Activated T-helper 17 cell treated with anti-CD3 and anti-CD28 coated beads, Interleukin-2, amount 50 U/mL, for 72 hours (primary cell): ENCODE measurements at places on chromosomes 6 and 20.

- ATAC-seq, result no peak
Observed at GRCh38 chr6:158464483-158464882, 95.4 kb upstream of the TMEM181 start.

GRCh38 chr6:43838276-43839036 lies 68.4 kb downstream of the VEGFA start:
- ATAC-seq, result peak; percentile 39

GRCh38 chr6:12028213-12028612 lies 16.1 kb downstream of the HIVEP1 start:
- ATAC-seq, result no peak

- no peak for ATAC-seq
Observed at GRCh38 chr6:13380761-13381160, 52.4 kb upstream of the TBC1D7 start.

GRCh38 chr6:113644861-113645575 lies 212.1 kb upstream of the MARCKS start:
- peak; percentile 74 for ATAC-seq

DNA sequence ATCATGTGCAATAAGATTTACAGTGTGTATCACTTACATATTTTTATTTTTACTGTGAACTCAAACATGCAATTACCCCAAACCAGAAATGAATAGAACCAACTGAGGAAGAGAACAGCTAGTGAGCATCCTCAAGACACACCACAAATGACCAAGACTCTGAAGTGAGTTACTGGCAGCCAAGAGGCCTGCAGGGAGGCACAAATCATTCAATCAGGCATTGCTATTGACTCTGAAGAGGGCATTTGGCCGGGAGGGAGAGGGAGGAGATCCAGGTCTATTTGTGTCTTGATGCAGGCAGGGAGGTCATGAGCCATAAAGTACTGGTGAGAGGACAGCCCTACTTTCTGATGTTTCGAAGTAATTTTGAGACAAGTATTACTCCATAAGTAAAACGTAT lies 257.7 kb downstream of the BCKDHB start:
- ATAC-seq, result no peak

DNA sequence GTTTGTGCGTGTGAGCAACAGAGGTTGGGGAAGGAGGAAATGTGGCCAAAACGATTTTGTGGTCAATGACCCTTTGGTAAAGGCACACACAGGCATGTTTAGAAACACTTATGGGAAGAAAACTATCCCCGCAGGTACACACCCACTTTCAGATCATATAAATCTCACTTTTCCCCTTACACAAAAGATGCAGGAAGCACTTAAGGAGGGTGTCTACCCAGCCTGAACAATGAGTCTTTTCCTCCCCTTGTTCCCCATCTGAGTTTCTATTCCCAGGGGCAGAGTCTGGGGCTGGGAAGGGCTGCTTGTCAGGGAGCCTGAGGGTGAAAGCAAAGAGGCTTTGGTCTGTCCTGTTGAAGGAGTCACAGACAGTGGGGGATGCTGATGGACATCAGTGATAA lies 193.2 kb upstream of the SALL4 start:
- ATAC-seq, result no peak

DNA sequence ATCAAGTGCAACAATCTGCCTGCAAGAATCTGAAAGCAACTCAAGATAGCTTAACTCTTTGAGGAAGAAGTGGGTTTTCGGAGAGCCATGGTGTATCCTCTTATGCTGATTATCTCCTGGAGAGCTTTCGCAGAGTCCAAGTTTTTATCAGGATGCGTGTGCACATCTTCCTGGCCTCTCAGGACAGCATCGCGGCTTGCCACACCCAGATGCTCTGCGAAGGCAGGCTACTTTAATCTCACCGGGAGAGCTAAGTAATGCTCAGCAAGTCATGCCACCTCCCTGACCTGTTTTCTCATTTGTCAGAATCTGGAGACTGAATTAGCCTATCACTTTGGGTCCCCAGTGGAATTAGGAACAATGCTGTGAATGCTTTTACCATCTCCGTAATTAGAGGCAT lies 52.9 kb downstream of the TTI1 start:
- no peak for ATAC-seq

GRCh38 chr20:61576372-61576771 lies 324.3 kb downstream of the CDH4 start:
- no peak for ATAC-seq

- peak; percentile 68 for ATAC-seq
Observed at GRCh38 chr6:111990214-111990613, 63.7 kb upstream of the CCN6 start.

- no peak for ATAC-seq
Observed at GRCh38 chr6:4313044-4313686, 177.8 kb upstream of the ECI2 start.

DNA sequence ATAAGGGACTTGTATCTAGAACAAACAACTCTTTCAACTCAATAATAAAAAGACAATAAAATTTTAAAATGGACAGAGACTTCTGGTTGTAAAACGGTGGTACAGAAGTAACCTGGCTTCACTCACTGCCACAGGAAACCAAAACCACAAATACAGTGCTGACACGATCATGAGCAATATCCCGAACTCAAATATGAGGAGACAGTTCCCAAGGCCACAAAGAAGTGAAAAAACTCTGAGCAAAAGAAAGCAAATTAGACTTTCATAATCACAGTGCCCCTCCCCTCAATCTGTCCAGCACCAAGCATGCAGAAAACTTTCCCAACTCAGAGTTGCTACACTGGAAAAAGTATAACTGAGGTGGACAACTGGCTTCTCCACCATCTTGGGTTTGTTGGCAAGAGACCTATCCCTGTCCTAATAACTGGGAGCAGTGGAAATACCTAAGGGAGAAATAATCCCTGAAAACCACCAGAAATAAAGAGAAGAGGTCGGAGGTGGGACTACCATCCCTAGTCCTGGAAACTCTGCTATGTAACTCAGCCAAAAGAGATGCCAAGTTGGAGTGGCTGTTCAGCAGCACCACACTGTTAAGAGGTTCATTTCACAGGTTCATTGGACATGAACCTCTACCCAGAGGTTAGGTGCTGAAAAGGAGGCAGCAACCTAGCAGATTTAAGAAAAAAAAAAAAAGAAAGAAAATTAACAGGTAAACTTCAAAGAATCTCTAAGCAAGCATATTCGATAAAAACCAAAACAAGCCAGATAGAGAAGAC lies 55.5 kb downstream of the REV3L start:
- ATAC-seq, result peak; percentile 91

DNA sequence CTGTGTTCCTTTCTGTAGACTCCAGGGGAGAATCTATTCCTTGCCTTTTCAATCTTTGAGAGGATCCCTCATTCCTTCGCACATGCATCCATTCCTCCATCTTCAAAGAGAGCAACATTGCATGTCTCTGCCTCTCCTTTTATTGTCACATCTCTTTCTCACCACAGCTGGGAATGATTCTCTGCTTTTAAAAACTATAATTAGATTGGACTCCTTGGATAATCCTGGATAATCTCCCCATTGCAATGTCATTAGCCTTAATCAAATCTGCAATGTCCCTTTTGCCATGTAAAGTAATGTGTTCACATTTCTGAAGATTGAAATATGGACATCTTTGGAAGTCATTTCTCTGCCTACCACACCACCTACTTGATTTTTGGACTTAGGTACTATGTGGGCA lies 750.1 kb downstream of the COL12A1 start:
- no peak for ATAC-seq

- ATAC-seq, result no peak
Observed at GRCh38 chr6:112169541-112169940, 82.2 kb downstream of the FAM229B start.

DNA sequence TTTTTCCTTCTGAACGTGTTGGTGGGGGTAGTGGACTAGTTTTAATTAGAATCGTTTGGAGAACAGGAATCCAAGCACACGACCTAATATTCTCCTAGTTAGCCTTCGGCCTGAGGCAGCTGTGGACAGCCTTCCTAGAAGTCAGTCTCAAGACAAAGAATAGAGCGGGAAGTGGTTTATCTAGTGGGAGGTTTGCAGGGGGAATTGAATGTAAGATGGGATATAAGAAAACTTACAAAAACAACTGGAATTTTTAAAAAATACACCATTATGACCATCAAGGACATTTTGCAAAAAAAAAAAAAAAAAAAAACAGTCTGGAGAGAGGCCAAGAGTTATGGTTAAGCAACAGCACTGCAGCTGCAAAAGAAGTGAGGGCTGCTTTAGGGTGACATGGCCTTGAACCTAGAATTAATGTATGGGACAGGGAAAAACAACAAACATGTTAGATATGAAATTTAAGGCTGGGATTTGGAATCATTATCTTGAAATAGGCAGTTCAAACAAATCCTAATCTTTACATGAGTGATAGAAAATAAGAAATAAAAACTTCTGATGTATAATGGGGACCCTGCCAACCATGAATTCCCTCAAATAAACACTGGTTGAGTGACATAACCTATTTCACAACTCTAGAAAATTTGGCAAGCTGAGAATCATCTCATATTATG lies 40.2 kb downstream of the PLAGL1 start:
- no peak for ATAC-seq

DNA sequence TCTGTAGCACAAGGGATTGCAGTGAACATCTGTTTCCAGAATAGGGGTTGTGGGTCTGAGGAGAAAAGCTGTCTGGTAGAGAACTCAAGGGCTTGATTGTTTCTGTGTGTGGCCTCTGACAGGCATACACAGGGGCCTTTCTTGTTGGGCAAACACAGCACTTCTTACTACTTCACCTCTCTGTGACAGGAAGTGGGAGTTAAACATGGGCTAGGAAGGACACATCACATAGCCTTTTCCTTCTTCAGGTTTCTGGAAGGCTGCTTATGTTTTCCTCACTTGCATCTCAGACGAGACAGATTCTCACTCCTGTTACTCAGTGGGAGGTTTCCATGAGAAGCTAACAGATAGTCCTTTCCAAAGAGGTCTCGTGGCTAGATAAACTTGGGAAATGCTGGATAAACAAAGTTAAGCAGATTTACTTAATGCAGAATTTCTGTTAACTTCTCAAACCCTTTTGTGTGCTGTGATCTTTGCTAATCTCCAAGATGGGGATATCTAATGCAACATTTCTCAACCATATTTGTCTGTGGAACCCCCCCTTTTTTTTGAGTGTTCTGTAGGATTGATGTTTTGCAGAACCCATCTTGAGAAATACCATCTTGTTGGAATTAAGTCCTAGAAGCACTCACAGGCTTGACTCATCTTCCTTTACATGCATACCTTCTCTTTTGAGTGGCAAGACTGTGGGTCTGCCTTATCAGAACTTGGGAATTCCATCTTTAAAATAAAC lies 41.9 kb upstream of the RNF8 start:
- no peak for ATAC-seq

GRCh38 chr20:3547906-3548305 lies 77.1 kb downstream of the ATRN start:
- no peak for ATAC-seq

DNA sequence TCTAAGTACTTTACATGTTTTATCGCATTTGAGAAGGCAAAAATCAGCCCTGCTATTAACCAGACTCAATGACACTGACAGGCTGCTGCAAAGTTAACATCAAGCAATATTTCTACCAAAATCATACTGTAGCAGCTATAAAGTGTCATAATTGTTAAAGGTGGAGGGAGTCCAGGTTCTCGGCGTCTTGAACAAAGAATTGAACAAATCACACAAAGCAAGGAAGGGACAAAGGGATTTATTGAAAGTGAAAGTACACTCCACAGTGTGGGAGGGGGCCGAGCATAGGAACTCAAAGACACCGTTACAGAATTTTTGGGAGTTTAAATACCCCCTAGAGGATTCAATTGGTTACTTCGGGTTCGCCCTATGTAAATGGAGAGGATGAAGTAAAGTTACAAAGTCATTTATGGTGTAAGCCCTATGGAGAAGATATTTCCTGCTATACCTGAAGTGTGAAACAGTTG lies 12.9 kb upstream of the ZNF391 start:
- ATAC-seq, result no peak

GRCh38 chr20:1391640-1392442 lies 1.0 kb downstream of the FKBP1A start:
- peak; percentile 26 for ATAC-seq

- ATAC-seq, result no peak
Observed at GRCh38 chr6:50141100-50141499, 91.4 kb upstream of the DEFB112 start.

GRCh38 chr6:92538275-92538674 lies 881.1 kb downstream of the EPHA7 start:
- no peak for ATAC-seq

GRCh38 chr6:118101831-118102345 lies 194.8 kb downstream of the SLC35F1 start:
- no peak for ATAC-seq

GRCh38 chr20:50321797-50322480 lies 131.3 kb downstream of the CEBPB start:
- no peak for ATAC-seq

DNA sequence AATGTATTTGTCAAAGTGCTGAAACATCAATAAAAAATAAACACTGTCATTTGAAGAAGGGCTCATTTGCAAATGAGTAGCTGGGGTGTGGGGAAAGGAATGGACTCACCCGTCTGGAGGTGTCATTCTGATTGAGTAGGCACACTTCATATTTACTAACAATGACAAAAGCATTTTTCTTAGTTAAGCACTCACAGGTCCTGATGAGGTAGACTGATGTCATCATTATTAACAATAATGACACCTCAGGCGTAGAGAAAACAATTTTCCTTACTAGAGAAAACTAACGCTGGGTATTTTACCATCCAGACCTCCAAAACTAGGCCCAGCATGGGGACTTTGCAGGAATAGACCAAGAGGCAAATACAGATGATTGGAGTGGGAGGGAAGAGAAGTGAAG lies 76.0 kb downstream of the UNC5CL start:
- peak; percentile 10 for ATAC-seq

DNA sequence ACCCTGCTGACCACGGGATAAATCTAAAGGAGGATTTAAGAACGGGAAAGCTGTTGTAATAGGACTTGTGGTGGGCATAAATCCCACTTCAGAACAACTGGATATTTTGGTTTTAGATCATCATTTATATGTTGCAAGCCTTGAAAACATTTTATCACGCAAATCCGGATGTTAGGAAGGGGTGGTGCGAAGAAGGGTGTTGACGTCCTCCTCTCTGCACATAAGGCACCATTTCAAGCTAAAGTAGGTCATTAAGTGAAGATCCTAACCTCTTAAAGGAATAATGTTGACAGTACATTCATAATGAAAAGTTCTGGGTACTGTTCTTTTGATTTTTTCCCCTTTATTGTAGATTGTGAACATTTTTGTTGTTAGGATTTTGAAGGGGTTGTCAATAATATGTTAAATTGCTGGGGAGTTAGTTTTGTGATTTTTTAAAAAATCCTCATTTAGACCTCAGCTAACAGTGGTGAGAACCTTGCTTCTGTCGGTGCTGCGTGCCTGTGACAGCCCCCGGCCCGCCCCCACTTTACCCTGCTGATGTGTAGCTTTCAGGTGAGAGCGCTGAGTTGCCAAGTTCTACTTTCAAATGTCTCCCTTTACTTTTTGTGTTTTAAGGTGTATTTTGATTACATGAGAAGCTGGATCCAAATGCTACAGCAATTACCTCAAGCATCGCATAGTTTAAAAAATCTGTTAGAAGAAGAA lies 88.8 kb downstream of the MAP3K4 start:
- peak; percentile 30 for ATAC-seq

- no peak for ATAC-seq
Observed at GRCh38 chr6:147802459-147802858, 294.0 kb downstream of the SAMD5 start.

GRCh38 chr20:15439551-15439950 lies 1102.1 kb upstream of the FLRT3 start:
- ATAC-seq, result no peak

- ATAC-seq, result no peak
Observed at GRCh38 chr6:125534430-125535263, 214.8 kb upstream of the HEY2 start.
